T-helper 22 cell (primary cell): ENCODE measurements at places on chromosomes 16 and 17.

DNA sequence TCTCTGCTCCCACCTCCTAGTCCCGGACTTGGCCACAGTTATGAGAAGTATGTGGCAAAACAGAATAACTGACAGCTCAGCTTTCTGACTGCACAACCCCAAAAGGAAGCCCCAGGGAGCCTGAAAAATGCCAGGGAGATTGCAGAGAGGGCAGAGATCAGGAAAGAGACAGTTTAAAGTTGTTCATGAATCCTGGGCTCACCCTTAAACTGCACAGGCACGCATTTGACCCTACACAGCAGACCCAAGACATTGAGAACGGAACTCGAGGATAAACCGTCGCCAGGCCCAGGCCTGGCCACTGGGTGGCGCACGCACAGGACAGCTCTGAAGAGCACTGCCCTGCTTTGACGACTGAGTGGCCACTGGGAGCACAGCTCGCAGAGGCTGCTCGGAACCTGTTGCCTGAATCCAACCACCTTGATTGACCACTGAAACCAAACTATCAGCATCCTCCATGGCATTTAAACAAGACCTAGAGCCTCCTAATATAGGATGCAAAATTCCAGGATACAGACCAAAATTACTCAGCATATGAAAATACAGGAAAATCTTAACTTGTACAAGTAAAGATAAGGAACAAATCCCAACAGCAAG lies 114.0 kb downstream of the C16orf95 start:
- no peak for DNase-seq

- DNase-seq, result no peak
Measured at GRCh38 chr17:69763503-69763902, 311.5 kb upstream of the KCNJ16 start.

- DNase-seq, result no peak
Measured at GRCh38 chr17:31320241-31320640, 1.2 kb downstream of the EVI2A start.

DNA sequence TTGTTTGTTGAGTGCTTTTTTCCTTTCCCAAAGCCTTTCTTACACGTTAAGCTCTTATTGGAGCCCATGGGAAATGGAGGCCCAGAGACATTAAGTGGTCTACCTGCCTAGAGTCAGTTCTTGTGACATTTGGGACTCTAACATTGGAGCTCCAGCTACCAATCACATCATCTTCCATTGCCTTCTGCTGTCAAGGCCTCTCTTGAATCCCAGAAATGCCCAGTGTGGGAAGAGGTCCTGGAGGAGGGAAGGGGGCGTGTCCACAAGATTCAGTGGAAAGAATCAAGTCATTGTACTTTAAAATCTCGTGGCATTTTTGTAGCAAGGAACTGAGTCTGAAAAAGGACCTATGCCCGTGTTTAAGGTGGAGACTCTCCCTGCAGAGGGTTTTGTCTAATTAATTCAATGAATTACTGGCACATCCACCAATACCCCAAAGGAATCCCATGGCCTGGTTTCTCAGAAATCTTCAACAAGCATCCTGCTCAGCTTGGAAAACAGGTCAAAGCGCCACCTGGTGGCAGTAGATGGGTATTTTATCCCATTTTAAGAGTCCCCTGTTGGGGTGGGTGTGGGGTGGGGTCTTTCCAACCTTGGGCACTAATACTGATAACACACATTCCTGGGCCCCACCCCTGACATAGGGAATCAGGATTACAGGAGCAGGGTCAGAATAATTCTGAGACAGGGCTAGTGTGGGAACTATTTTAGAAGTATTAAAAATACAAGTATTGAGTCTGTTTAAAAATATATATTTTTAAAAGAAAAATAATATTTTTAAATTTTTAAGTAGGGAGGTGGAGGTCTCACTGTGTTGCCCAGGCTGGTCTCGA lies 24.6 kb downstream of the GPT2 start:
- DNase-seq, result peak; percentile 13

- peak; percentile 24 for DNase-seq
Measured at GRCh38 chr17:64146418-64147109, 16.6 kb upstream of the ERN1 start.

GRCh38 chr17:39666231-39666600 lies 1.1 kb downstream of the TCAP start:
- no peak for DNase-seq

- DNase-seq, result no peak
Measured at GRCh38 chr17:77433385-77434135, 292.8 kb downstream of the SEC14L1 start.

- no peak for DNase-seq
Measured at GRCh38 chr16:26733710-26734109, 333.0 kb upstream of the C16orf82 start.

DNA sequence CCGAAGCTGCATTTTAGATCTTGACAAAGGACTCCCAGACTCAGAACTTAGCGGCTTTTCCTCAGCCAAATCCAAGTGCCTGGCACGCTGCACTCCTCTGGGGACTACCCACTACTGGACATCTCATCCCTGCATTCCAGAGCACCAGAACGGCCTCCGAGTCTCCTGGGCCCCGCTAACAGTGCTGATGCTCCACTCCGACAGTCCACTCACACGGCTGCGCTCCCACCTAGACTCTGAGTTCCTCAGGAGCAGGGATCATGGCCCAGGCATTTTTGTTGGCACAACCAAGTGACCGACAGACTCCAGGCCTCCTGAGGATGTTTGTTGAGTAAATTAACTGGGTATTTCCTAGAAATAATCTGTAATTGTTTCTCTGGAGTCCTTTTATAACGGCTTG lies 79.1 kb downstream of the NDEL1 start:
- DNase-seq, result no peak

DNA sequence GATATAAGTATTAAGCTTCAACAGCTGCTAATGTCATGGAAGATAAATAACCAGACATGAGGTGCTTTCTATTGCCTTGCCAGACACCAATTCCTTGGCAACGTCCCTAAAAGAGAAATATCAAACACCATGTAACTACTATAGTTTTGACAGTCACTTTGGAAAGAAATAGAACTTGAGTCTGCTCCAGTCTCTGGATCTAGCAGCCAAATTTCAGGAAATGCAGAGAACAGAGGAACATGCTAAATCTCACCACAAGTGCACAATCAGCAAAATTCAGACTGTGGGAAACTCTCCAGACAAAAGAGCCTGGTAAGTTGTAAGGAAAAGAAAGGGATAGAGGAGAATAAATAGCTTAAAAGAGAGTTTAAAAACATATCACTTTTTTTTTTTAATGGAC lies 28.4 kb upstream of the TANC2 start:
- no peak for DNase-seq

DNA sequence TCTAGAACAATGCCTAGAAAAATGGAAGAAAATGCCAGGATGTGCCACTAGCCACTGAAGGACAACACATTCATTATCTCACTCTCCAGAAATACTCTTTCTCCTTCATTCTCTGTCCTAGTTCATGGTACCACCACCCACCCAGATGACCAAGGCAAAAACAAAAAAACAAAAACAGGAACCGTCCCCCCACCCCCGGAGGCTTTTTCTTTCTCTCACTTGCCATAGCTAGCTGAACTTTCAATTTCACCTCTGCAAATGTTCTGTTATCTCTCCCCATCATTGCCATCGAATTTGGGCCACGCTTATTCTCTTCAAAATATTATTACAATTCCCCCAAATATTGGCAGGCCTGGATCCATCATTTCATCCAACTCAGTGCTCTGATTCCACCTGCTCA lies 49.0 kb downstream of the SOX9 start:
- no peak for DNase-seq

DNA sequence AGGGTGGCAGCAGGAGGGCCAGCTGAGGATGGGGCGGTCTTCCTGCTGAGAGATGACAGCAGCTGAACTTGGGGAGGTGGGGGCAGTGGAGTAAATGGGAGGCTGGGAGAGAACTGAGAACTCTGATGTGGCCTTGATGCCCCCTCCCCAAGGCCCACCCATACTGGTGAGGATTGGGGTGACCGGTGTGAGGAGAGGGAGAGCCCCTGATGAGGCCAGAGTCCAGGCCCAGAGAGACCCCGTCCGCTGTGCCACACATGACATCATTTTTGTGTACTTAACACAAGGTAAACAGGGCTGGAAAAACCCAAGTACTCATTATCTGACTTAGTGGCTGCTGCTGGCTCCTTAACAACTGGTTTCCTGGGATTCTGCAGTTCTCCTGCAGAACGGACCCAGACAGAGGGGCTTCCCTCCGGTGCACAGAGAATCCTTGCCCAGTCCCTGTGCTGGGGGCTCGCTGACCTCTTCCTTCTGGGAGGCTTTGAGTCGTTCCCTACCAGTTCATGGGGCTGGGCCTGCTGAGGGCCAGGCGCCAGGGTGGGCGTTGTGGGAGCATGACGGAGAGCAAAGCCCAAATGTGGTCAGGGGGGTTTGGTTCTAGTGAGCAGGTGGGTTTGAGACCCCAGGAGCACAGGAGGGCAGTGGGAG lies 207.6 kb downstream of the RAB11FIP4 start:
- DNase-seq, result no peak

DNA sequence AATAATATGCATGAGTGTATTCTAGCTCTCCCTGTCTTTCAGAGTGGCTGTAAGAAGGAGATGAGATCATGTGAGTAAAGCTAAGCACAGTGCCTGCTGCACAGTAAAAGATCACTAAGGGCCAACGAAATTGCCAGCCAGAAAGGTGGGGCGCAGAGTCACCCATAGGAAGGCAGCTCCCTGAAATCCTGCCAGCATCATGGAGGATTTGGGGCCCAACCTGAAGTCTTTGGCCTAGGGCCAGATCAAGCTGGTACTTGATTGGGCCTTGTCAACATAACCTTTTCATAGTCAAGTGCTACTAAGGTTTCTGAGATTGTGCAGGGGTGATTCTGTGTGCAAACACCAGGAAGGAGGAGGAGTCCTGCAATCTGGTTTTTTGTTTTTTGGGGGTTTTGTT lies 16.5 kb downstream of the SCNN1B start:
- no peak for DNase-seq

- DNase-seq, result no peak
Measured at GRCh38 chr17:46124695-46125592, 68.3 kb downstream of the KANSL1 start.

DNA sequence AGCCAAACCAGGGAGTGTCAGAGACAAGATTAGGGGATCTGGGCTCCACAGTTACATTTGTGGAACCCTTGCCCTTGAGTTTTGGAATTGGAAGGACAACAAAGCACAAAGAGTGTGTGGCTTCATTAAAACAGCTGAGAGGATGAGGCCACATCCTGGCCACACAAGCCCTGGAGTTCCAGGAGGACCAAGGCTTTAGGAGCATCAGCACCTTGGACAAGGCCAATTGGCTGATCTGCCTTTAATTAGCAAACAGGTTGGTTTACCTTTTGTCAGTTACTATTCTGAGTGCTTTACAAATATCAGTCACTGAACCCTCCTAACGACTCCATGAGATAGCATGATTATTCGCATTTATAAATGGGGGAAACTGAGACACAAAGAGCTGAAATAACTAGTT lies 54.7 kb downstream of the SLC6A2 start:
- no peak for DNase-seq

GRCh38 chr16:67699265-67699664 lies 19.9 kb downstream of the GFOD2 start:
- DNase-seq, result no peak

- DNase-seq, result no peak
Measured at GRCh38 chr17:2213291-2213960, 90.2 kb downstream of the SMG6 start.

DNA sequence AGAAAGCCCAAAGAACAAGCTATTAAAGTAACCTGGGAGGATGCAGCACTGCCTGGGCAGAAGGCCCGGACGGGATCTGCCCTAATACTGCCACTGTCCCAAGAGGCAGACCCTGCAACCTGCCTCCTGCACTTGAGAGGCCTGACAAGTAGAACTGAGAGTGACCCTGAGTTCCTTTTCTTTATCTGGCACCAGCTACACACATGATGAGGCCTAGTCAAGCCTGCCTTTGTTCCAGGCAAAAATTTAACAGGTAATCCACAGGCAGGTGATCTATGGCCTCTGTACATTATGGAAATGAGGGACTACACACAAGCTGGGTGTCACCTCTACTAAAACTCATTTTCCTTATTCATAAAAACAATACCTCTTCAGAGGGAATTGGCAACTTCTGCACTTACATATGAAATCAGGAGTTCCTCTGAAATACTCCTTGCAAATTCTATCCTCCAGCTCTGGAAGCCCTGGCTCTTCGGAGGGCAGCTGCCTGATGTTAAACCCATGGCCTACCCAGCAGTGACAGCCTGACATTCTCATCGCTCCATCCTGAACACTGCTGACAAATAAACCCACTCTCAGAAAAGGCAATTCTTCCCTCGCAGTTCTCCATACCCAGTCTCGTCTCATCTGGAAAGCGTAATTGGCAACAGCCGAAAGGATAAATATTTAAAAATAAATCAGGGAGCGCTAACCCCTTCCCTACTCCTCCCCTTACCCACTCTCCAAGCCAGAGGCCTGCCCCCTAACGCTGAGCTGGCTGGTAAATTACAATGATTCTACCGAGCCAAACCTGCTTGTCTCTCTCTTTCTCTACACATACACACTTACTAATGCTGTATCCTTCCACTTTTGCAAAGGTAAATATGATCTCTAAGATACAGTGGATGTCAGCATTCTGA lies 2.5 kb upstream of the ZFHX3 start:
- no peak for DNase-seq

DNA sequence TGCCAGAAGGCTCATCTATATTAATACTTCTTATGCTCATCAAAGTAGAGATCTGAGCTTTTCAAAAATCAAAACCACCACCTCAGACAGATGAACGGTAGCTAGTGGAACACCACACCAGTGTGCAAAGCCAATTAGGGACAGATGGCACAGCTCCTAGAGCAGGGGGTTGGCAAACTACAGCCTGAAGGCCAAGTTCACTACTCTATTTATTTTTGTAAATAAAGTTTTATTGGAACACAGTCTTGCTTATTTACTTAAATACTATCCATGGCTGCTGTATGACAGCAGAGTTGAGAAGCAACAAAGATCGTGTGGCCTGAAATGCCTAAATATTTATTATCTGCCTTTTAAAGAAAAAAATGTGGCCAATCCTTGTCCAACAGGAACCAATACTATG lies 56.8 kb downstream of the AMFR start:
- DNase-seq, result no peak

GRCh38 chr16:17832738-17833137 lies 362.0 kb upstream of the XYLT1 start:
- DNase-seq, result no peak

DNA sequence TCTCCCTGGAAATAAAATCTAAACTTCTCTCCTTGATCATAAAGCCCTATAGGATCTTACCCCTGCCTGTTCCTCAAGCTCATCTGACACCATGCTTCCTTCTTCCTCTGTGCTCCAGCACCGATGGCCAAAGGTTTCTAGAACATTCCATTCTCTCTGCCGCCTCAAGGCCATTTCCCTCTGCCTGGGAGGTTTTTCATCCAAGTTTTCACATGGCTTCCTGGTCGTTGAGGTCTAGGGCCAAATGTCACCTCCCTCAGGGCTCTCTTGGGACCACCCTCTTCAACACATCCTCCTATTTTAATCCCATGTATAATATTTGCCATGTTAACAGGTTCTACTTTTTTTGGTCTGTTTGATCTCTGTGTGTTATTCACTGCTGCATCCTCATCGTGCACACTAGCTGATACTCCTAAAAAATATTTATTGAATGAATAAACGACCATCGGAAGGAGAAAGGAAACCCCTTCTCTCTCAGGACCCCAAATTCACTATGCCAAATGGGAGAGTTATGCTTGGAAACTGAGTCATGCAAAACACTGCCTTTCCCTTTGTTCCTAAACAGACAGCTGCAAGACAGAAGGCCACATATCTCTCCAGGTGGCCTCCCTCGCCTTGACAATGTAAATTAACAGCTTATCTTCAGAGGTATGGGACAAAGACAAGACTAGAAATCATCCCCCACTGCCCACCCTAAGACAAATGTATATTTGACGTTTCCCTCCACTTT lies 78.5 kb downstream of the XYLT1 start:
- no peak for DNase-seq
